ENCODE measurements at places on chromosomes 13 and 19.

- DNase-seq = no peak
Observed at GRCh38 chr19:42093926-42094325, 18.0 kb downstream of the ZNF574 start.

GRCh38 chr19:4699826-4700692, 23.6 kb downstream of the DPP9 start:
- DNase-seq = no peak

GRCh38 chr19:14375055-14375581, 6.1 kb upstream of the ADGRE5 start:
- DNase-seq = no peak

GRCh38 chr19:45901912-45902650, at the start of gene MYPOP:
MYPOP (minus strand) TSS chr19:45902613; CDS start chr19:45901773, 840 bp downstream.
- DNase-seq = no peak
